ENCODE measurements at places on chromosomes 12 and 14. TPM values are rescaled to one million over a fixed set of nuclear protein-coding genes. Genes with fewer than 3 reads are reported as not detected.

The WIF1 gene
- not detected for total RNA-seq

The PDZRN4 gene
- not detected for total RNA-seq

The LHX5 gene
- not detected for total RNA-seq

The KRT79 gene
- not detected for total RNA-seq

The CLEC1B gene
- not detected for total RNA-seq

The ANO4 gene
- 0.16 TPM for total RNA-seq

The CAMKK2 gene
- total RNA-seq: 34.9 TPM

The TMEM63C gene
- 0.65 TPM for total RNA-seq

The NFATC4 gene
- total RNA-seq: 7.4 TPM

The B4GALNT3 gene
- total RNA-seq: under 0.01 TPM

The SDR9C7 gene
- total RNA-seq: not detected

The BHLHE41 gene
- total RNA-seq: not detected

The EML5 gene
- total RNA-seq: 0.13 TPM

The CCDC196 gene
- total RNA-seq: not detected

The TMEM117 gene
- total RNA-seq: 1.9 TPM

The LALBA gene
- total RNA-seq: not detected

The CEP128 gene
- total RNA-seq: 4.3 TPM

The PRKD1 gene
- 8.3 TPM for total RNA-seq
